ENCODE measurements at places on chromosomes 2 and 18.
A peak's percentile ranks its signal among the peaks of the same experiment; 100 is the strongest.

DNA sequence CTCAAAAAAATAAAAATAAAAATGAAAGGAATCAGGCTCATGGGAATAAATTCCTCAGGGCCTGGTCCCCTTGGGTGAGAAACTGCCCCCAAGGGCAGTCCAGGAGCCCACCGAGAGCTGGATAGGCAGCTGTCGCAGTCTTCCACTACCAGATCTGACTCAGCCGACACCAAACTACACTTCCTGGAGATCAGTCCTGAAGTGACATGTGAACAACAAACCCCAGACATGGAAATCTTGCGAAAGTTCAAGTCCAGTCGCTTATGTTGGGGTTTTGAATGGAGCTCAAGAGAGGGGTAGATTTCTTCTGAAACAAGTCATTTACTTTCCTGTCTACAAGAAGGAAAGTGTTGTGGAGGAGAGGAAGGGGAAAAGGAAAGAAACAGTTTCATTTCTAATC, 12.9 kb downstream of the ADCY3 start:
- no peak for DNase-seq

GRCh38 chr2:207233731-207234130, 68.0 kb upstream of the KLF7 start:
- DNase-seq: no peak

DNA sequence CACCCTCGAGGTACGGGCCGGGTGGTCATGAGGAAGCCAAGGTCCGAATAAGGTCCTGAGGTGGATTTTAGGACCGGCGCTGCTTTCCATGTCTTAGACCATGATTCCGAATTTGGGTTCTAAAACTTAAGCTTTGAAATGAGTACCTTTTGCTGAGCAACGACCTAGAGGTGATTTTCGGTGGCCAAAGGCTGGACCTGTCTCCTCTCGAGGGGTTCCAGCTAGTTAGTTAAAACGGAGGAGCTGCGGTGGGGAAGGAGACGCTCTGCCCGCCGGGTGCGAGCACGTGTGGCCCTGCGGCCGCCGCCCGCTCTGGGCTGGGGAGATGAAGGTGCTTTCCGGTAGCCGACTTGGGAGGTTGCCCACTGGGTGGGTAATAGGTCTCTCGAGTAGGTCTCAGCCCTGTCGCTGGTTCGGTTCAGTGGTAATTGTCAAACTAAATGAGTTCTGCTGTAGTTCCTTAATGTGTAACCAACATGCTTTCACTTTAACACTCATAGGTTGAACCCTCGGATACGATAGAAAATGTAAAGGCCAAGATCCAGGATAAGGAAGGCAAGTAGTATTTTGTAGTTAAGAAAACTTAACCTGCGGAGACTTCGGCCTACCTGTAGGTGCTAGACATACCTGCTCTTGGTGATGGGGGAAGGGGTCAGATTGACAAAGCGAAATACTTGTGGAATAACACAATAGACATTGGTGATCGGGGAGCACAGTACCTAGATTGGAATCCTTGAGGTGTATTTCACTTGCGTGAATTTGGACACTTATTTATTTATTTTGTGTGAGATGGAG, 572 bp downstream of the RPS27A start:
- peak; percentile 55 for DNase-seq

- DNase-seq: no peak
Measured at GRCh38 chr2:190947711-190948251, 66.2 kb downstream of the STAT1 start.

DNA sequence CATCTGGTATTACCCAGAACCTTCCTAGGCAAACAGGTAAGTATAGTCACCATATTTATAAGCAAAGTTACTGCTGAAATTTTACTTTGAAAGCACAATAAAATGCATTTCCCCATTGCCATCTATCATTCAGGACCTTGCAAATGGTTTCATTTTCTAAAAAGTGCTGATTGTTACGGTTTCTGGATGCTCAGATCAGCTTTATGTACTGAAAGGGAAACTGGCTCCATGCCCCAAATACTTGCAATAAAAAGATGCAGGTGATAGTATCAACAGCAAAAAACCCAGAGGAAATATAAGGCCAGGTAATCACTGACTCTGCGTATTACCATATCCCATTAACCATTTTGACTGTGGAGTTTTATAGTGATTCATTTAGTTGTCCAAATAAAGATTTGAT, 1150.7 kb upstream of the CRIM1 start:
- no peak for DNase-seq

GRCh38 chr2:179981085-179981484, 26.0 kb downstream of the CWC22 start:
- DNase-seq: no peak

- DNase-seq: peak; percentile 88
Measured at GRCh38 chr2:174341293-174341994, 6.7 kb downstream of the SP9 start.

DNA sequence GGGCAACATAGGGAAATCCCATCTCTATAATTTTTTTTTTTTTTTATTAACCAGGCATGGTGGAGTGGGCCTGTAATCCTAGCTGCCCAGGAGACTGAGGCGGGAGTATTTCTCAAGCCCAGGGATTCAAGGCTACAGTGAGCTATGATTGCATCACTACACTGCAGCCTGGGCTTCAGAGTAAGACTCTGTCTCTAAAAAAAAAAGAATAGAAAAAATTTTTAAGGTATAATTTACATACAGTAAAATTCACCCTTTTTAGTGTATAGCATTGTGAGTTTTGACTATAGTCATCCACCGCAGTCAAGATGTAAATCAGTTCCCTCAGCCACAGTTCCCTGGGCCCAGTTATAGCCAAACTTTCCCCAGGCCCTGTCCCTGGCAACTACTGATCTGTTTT, 57.1 kb upstream of the MSH6 start:
- DNase-seq: no peak

GRCh38 chr2:240946654-240947053, 40.5 kb downstream of the CROCC2 start:
- DNase-seq: no peak

DNA sequence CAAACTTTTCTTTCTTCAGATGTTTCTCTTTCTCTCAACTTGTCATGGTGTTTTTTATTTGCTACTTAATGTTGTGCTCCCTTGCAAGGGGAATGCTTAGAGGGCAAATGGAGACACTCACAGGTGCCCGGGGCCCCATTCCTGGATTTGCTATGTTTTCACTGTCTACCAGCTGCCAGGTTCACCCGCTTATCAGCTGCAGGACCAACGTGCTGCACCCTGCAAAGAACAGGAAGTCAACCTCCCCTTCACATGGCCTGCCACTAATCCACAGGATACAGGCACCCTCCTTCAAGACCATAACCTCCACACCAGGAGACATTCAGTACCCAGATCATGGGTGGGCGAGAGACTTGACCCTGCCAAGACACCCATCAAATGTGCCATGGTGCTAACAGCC, 237.6 kb upstream of the STON1 start:
- no peak for DNase-seq

GRCh38 chr2:234257859-234258561, 207.5 kb downstream of the SPP2 start:
- DNase-seq: peak; percentile 8

DNA sequence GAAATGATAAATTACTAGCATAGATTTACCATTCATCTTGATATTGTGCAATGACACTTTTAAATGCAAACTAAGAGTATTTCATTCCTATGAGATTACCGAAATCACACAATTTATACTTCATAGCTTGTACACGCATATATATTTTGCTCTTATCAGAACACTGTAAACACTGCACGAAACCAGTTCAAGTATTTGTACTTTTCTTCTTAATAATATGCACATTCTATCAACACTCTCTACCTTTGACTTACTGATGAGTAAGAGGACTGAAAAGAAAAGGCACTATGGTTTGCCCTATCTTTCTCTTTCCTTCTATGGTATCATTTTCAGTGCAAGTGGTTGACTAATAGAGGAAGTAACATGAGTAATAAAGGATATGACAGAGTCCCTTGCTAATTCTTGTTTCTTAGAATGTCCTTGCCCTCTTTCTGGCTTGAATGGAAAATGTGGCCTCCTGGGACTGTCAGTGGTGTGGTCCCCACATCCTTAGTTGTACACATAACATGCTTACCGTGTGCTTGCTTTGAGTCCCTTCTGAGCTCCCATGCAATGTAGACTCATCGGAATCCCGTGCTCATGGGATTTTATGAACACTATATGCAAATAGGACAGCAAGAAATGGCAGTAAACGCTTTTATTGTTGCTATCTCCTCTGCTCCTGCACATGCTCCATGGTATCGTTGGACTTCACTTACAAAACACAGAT, 363.5 kb upstream of the TNP1 start:
- DNase-seq: no peak

- no peak for DNase-seq
Measured at GRCh38 chr2:10948606-10949230, 37.0 kb downstream of the KCNF1 start.

DNA sequence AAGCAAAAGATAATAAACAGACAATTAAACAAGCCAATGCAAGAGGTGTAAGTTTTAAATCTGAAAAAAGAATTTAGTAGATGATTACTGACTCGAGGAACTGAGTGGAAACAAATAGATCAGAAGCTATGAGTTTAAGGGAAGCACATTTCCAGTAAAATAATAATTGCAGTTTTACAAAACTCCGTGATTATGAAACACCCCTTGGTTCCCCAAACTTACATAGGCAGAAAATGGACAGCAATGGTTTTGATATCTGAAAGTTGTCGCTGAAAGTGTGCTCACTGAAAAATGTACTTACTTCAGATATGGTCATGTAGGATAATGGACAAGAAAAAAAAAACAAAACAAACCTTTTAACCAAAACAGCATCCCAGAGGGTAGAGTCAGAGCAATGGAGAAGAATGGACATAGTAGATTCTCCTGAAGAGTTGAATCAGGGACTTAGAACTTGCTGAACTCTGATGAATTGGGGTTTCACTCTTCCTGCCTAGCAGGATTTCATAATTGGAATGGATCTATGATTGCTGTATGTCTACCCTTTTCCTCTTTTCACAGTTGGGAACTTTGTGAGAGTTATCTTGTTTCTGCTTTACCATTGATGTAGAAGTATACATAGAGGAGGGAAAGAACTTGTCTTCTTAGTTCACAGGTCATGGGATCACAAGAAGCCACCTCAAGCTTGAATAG, 305.6 kb upstream of the ZEB2 start:
- DNase-seq: no peak

- DNase-seq: no peak
Measured at GRCh38 chr18:49725809-49726674, 87.3 kb downstream of the ACAA2 start.

All from activated CD4-positive, alpha-beta T cell treated with anti-CD3 and anti-CD28 coated beads, Interleukin-2, amount 50 U/mL, for 1 hour (primary cell).